GM23338 (cell line): ENCODE measurements at places on chromosomes 6 and 20. TPM values are rescaled to one million over a fixed set of nuclear protein-coding genes. Genes with fewer than 3 reads are reported as not detected.

The ZC3H12D gene
- polyA plus RNA-seq, result not detected in 2 replicates

The ZNF311 gene
- polyA plus RNA-seq, result 1.5 TPM in 2 replicates

The ZNF334 gene
- 7.9 and 12.4 TPM in 2 replicates for polyA plus RNA-seq

The ASCC3 gene
- 96.7 and 129 TPM in 2 replicates for polyA plus RNA-seq

The HSD17B8 gene
- 4.3 and 5.6 TPM in 2 replicates for polyA plus RNA-seq

The PHF1 gene
- 29.4 and 31.4 TPM in 2 replicates for polyA plus RNA-seq
